Stimulated activated CD8-positive, alpha-beta memory T cell treated with anti-CD3 and anti-CD28 coated beads, Interleukin-15, amount 100 ng/mL, for 4 hours (primary cell): ENCODE measurements at places on chromosomes 16 and 17.

- DNase-seq: no peak
Observed at GRCh38 chr16:51621610-51622009, 470.5 kb upstream of the SALL1 start.

GRCh38 chr16:14223632-14224031 lies 152.5 kb downstream of the MRTFB start:
- DNase-seq: no peak

GRCh38 chr16:31504159-31504558 lies 4.0 kb downstream of the RUSF1 start:
- DNase-seq: no peak

GRCh38 chr16:51845586-51846305 lies 694.7 kb upstream of the SALL1 start:
- no peak for DNase-seq

- no peak for DNase-seq
Observed at GRCh38 chr16:3283543-3284447, 504 bp downstream of the ZNF263 start.

- DNase-seq: no peak
Observed at GRCh38 chr16:22267764-22268163, 29.4 kb upstream of the POLR3E start.
